ENCODE measurements at places on chromosomes 5 and 9. TPM values are rescaled to one million over a fixed set of nuclear protein-coding genes. Genes with fewer than 3 reads are reported as not detected.

DNA sequence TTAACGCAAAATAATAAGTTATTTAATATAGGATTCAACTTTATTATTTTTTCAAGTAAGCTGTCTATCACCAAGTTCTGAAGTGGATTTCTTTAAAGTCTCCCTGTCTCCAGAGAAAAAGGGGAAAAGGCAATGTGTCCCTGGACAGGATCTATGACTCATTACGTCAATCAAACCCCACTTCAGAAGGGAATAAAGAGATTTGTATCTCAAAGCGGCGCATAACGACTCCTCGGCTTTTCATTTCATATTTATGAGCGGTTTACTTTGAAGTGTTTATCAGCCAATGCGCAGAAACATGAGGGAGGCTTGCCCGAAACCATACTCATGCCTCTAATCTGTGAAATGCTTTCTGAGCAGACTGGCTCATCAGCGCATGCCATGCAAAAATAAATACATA is 938.6 kb upstream of the WWC1 start:
- no peak for DNase-seq
- H3K27ac ChIP-seq: no peak overlapping the region
- no peak overlapping the region for H3K4me3 ChIP-seq
- H3K27me3 ChIP-seq: no peaks in the 10 kb centered on the region

DNA sequence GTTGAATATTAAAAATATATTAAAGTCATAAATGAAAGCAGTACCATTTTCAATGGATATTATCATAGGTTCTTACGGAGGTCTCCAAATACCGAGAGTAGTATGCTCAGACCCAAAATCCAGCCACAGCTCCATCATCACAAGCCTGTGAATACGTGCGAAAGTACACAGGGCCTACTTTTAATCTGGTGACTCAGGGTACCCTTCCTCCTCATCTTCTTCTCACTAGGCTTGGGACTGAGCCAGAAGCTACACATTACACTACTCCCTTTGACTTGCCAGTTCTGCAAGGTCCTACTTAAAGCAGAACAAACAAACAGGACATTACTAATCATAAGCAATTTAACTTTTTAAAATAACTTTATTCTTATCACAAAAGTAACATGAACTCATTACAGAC is 7.6 kb upstream of the RIC1 start:
- no peak overlapping the region for H3K4me3 ChIP-seq
- H3K27ac ChIP-seq: no peak overlapping the region
- no peaks in the 10 kb centered on the region for H3K36me3 ChIP-seq
- DNase-seq: no peak
- no peaks in the 10 kb centered on the region for H3K4me1 ChIP-seq

DNA sequence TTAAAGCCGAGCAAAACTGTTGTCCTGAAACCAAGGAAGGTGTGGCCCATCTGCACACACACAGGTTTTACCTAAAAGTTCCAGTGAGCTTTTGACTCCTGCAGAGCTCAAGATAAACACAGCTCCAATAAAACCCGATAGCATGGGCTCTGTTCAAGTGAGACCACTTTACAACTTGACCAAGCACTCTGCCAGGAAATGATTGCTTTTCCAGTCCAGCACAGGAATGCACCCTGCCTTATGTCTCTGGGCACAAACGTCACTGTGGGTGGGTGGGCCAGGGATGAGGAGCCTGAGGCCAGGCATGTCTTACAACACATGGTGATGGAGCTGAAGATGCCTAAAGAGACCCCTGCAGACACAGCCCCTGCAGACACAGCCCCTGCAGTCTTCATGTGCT is 115.3 kb downstream of the ROR2 start:
- no peaks in the 10 kb centered on the region for H3K4me1 ChIP-seq
- peaks cover 53% of the 10 kb centered on the region for H3K27me3 ChIP-seq
- no peak overlapping the region for H3K27ac ChIP-seq
- no peak overlapping the region for H3K4me3 ChIP-seq
- H3K36me3 ChIP-seq: no peaks in the 10 kb centered on the region
- DNase-seq: no peak

GRCh38 chr9:10274988-10275387 is 337.8 kb downstream of the PTPRD start:
- no peak for DNase-seq
- H3K27me3 ChIP-seq: no peaks in the 10 kb centered on the region
- H3K27ac ChIP-seq: no peak overlapping the region
- H3K36me3 ChIP-seq: no peaks in the 10 kb centered on the region

DNA sequence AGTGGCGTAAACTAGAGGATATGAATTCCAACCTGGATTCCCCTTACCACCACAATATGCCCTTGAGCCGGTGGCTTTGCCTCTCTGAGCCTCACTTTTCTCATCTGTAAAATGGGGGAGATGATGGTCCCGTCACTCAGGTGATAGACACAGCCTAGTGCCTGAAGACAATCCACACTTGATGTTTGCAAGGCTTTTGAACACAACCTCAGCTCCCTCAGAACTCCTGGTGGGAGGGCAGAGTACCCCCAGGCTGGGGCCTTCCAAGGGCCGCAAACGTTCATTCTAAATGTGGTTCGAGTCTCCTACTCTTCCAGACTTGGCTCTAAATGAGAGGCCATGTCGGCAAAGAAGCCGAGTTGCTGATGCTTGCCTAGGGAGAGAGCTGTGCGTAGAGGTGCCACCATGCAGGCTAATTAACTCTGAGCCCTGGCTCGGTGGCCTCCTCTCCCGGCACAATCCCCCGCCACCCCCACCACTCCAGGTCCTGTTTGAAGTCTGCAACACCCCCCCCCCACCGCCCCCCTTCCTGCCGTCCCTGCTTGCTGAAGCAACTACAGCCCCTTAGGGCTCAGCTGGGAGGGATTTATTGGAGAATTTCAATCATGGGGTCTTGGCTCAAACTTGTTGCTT is 97.7 kb upstream of the LMX1B start:
- DNase-seq: no peak
- no peak overlapping the region for H3K27ac ChIP-seq
- H3K36me3 ChIP-seq: no peaks in the 10 kb centered on the region
- H3K4me3 ChIP-seq: no peak overlapping the region
- peaks cover 65% of the 10 kb centered on the region for H3K4me1 ChIP-seq

DNA sequence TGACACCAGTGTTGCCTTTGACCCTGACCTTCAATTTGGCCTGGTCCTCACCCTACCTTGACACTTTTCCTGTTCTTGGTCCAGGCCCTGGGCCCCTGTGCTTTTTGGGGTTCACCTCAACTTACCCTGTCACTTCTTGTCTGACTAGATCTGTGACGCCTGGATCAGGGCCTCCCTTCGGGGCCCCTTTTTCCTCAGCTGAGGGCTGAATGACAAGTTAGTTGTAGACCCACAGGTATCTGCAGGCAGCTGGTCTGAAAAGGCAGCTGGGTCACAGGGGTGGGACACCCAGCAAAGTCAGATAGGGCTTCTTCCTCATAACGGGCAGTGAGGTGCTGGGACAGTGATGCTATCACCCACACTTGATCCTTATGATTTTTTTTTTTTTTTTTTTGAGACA is 10.0 kb upstream of the MYORG start:
- H3K36me3 ChIP-seq: no peaks in the 10 kb centered on the region
- H3K27ac ChIP-seq: no peak overlapping the region
- no peak for DNase-seq
- no peaks in the 10 kb centered on the region for H3K27me3 ChIP-seq

DNA sequence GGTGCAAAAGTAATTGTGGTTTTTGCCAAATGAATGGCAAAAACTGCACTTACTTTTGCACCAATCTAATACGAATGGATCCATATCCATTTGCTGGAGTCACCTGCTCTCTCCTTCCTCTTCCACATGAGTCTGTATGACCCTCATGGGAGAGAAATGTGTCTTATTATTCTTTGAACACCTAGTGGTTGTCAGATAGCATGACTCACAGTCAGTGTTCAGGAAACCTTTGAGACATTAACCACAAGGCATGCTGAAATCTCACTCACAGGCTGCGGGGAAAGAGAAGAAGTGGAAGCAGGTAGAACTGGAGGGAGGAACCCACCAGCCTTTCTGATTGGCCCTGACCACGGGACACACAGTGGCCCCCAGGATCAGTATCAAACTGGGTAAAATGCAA is 222.8 kb upstream of the KLF4 start:
- DNase-seq: no peak
- H3K4me3 ChIP-seq: no peak overlapping the region
- H3K4me1 ChIP-seq: no peaks in the 10 kb centered on the region
- H3K27ac ChIP-seq: no peak overlapping the region

DNA sequence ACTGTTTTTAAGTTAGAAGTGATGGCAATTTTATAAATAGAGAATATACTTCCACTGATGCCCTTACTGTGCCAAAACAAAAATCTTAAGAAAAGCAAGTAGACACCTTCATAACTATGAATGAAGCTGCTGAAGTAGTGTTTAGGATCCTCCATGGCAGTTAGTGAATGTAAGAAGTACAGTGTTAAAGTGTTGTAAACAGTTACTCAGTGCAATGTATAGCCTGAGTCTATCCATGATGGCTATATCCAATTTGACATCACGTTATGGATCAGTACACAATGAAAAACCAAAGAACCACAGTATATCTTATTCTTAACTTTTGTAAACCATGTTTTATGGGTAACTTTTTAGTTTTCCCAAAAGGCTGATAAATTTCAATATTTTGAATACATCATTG is 7.1 kb downstream of the CCNG1 start:
- no peak for DNase-seq
- no peaks in the 10 kb centered on the region for H3K27me3 ChIP-seq
- peaks cover 20% of the 10 kb centered on the region for H3K4me1 ChIP-seq
- peaks cover 47% of the 10 kb centered on the region for H3K36me3 ChIP-seq
- no peak overlapping the region for H3K4me3 ChIP-seq

GRCh38 chr9:115444959-115445358 is 327.0 kb upstream of the TNC start:
- no peak for DNase-seq
- H3K36me3 ChIP-seq: no peaks in the 10 kb centered on the region
- H3K4me3 ChIP-seq: no peak overlapping the region
- no peaks in the 10 kb centered on the region for H3K27me3 ChIP-seq
- H3K27ac ChIP-seq: no peak overlapping the region
- no peaks in the 10 kb centered on the region for H3K4me1 ChIP-seq

DNA sequence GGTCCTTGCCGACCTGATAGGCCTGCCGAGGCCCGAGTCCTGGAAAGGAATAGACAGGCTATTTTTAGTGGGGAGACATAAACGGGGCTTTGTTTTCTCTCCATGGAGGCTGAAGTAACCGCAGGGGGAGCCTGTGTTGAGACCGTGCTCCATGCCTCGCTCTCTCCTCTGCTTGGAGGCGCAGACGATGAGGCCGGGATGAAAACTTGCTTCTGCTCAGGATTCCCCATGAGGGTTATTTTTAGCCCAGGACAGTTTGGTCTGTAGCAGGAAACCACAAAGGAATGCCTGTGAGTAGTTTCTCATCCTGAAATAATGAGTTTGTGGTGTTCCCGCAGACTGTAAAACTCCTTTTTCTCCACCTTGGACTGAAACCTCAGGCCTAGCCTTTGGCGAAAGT is 81.9 kb upstream of the RARS1 start:
- H3K4me3 ChIP-seq: no peak overlapping the region
- no peak for DNase-seq
- H3K27ac ChIP-seq: no peak overlapping the region
- peaks cover 23% of the 10 kb centered on the region for H3K36me3 ChIP-seq
- no peaks in the 10 kb centered on the region for H3K4me1 ChIP-seq
- no peaks in the 10 kb centered on the region for H3K27me3 ChIP-seq

DNA sequence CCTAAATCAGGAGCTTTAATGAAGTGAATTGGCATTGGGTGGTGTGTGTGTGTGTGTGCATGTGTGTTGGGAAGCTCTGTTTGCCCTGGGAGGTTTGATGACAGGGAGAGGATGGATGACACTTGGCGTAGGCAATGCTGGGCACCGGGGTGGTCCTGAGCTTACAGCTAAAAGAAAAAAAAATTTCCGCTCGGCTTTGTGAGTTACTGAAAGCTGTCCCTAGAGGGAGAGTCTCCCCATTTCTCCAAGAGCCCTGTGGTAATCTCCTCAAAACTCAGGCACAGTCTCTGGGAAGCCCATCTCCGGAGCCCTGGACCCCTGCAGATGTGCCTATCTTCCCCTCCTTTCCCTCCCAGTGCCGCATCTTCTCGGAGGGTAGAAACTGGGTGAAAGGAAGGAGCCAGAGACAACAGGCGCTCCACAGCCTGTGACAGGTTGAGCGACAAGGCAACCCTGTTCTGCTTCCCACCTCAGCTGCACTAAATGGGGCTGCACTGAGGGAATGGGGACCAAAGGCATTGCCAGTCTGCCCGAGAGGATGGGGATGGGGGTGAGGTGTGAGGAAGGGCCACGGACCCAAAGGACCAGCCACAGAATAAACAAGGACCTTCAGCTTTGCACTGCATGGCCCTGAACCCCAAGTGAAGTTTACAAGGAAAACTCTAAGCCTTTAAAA is 35.8 kb upstream of the TIFAB start:
- DNase-seq: no peak
- peaks cover 95% of the 10 kb centered on the region for H3K4me1 ChIP-seq
- H3K27ac ChIP-seq: peak overlapping the region; percentile 87
- peaks cover 18% of the 10 kb centered on the region for H3K27me3 ChIP-seq

DNA sequence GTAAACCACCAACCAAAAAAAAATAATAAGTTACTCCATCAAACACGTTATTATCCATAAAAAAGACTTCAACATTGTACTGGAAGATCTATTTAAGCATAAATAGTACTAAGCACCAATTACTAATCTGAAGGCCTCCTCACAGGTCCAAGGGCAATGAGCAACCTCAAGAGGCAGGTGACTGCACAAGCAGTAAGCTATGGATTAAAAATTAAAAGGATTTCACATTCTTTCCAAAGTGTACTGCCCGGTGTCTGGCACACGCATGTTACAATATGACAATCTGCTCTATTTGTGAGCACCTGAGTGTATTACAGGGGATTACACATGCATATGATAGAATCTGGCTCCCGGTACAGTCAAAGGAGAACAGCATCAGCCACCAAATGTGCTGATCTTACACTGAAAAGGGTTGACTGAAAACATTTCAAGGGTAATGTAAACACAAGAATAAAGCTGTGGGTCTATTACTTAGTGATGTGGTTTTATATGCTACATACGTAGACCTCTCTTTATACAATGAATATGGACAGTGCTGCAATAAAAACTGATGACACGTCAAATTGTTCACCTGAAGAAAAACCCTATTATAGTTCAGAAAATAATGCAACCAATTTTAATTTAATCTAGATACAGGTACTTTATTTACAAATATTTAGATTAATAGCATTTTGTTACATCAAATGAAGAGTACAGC is 22.8 kb downstream of the RAB14 start:
- no peak overlapping the region for H3K4me3 ChIP-seq
- no peak for DNase-seq
- H3K27me3 ChIP-seq: no peaks in the 10 kb centered on the region
- peaks cover 4% of the 10 kb centered on the region for H3K36me3 ChIP-seq
- peak overlapping the region; percentile 31 for H3K27ac ChIP-seq
- peaks cover 61% of the 10 kb centered on the region for H3K4me1 ChIP-seq

GRCh38 chr9:111037708-111038330 is 451 bp downstream of the LPAR1 start:
- H3K4me3 ChIP-seq: peak overlapping the region; percentile 32
- DNase-seq: peak; percentile 6
- H3K36me3 ChIP-seq: no peaks in the 10 kb centered on the region
- peaks cover 7% of the 10 kb centered on the region for H3K27me3 ChIP-seq
- no peak overlapping the region for H3K27ac ChIP-seq
- H3K4me1 ChIP-seq: peaks cover 22% of the 10 kb centered on the region

Gene MYMK
- not detected for total RNA-seq

Gene KLF4
- not detected for total RNA-seq

Gene CHSY3
- total RNA-seq: 1.5 TPM

Gene AQP7
- 0.58 TPM for total RNA-seq

Gene OR1J2
- not detected for total RNA-seq
